ENCODE measurements at places on chromosomes 13 and 19.

DNA sequence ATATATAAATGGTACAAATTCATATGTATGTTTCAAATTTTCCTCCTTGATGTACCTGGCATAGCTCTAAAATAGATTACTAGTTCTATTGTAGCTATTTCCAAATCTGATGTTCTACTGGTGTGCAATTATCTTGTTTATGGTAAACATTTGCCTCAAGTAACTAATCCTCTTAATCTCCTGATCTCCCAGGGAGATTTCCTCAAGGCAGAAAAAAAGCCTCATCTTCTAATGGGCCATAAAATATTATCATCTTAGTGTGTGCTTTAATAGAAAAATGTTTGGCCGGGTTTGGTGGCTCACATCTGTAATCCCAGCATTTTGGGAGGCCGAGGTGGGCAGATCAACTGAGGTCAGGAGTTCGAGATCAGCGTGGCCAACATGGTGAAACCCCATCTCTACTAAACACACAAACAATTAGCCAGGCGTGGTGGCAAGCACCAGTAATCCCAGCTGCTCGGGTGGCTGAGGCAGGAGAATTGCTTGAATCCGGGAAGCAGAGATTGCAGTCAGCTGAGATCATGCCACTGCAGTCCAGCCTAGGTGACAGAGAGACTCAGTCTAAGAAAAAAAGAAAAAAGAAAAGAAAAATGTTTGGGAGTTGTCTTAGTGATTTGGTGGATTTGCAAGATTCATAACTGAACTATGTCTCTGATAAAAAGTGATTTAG lies 498.9 kb upstream of the SLITRK5 start:
- no peak for DNase-seq

DNA sequence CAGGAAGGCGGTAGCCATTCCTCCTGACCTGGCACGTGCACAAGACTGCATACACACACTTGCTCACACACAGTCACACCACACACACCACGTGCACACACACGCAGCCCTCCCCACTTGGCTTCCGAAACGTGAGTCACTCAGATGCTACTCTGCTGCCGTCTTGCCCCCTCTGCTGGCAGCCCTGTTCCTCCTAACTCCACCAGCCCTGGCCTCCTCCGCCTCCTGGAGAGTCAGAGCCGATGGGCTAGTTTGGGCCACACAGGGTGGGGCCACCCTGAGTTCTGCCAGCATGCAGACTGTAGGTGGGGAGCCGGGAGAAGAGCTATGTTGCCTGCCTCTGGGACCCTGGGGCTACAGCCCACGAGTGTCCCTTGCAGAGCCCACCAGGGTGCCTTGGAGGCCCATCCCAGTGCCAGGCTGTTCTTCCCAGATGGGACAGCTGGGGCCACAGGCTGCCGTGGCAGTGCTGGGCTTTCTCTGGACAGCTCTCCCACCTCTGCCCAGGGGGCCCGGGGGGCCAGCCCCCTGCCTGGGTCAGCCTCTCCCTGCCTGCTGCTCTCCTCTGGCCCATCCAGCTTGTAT lies 12.1 kb downstream of the PIN1 start:
- DNase-seq: no peak

GRCh38 chr13:41389580-41389979 lies 67.8 kb upstream of the RGCC start:
- DNase-seq: no peak

DNA sequence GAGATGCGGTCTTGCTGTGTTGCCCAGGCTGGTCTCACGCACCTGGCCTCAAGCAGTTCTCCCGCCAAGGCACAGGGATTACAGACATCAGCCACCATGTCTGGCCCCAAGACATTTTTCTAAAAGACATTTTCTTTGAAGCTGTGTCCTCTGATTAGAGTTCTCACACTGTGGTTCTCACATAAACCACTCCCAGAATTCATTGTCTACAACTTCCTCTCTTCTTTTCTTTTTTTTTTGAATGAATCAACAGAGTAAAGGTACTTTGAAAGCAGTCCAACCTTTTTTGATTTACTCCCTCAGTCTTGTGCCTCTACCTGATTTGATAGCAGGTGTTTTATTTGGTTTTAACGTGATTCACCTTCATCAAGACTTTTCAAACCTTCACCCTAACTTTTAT lies 14.3 kb upstream of the SHD start:
- no peak for DNase-seq

DNA sequence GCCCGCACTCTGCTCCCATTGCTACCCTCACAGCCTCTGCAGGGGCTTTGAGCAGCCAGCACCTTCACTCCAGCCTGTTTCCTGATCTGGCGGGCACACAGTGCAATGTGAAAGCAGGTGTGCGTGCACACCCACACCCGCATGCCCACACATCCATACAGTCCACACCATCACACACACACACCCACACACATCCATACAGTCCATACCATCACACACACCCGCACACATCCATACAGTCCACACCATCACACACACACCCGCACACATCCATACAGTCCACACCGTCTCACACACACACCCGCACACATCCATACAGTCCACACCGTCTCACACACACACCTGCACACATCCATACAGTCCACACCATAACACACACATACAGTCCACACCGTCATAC lies 28.0 kb downstream of the PIAS4 start:
- no peak for DNase-seq

GRCh38 chr19:11111771-11112144 lies 22.5 kb downstream of the LDLR start:
- DNase-seq: peak; percentile 48

DNA sequence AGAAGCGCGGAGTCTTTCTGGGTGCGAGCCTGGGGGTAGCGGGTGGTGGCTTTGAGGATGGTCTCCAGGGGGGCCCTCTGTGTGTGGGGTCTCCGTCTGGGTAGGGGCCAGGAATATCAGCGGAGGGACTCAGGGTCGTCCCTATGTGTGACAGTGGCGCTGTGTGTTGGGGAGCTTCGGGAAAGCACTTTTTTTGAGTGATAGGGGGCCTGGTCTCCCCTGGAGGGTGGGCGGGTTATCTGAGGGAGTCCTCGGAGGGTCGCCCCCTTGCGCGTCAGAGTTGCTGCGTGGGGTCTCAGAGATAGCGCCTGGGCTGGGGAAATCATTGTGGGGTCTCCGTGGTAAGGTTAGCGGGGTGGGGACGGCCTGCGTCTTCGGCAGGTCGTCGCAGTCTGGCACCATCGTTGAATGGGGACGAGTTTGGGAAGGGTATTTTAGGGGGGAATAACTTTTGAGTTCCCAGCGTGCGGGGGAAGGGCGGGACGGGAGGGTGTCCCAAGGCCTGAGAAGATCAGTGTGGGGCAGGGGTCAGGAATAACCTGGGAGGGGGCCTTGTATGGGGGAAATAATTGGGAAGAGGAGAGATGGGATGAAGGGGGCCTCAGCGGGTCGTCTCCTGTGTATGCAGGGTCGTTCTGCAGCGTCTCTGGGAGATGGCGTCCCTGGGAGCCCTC lies 857 bp downstream of the IER2 start:
- DNase-seq: peak; percentile 49
